ENCODE measurements at places on chromosomes 1 and 21. TPM values are rescaled to one million over a fixed set of nuclear protein-coding genes. Genes with fewer than 3 reads are reported as not detected.

The TMEM125 gene
- total RNA-seq: 0.73 TPM

The NEGR1 gene
- total RNA-seq: 0.62 TPM

The FAAH gene
- 13.9 TPM for total RNA-seq

The RCSD1 gene
- 0.06 TPM for total RNA-seq

The MAB21L3 gene
- total RNA-seq: not detected

The SYT11 gene
- 6.3 TPM for total RNA-seq

The CHML gene
- 43.6 TPM for total RNA-seq

DNA sequence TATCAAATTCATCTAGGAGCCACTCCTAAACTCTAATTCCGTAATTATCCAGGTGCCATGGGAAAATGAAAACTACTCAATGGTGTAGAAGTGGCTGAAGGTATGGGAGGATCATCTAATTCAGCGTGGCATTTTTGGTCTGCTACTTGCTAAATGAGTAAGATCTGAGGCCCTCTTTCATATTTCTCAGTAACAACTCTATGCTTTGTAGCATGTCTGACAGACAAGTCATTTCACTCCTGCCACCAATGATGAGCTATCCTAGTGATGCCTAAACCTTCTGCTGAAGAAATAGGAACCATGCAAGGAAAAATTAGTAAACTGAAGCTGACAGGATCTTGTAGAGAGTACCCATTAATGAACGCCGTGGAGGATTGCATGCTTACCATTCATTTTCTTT, 145.3 kb downstream of the NTNG1 start:
- H3K27me3 ChIP-seq: no peaks in the 10 kb centered on the region
- no peak overlapping the region for H3K27ac ChIP-seq
- H3K4me1 ChIP-seq: no peaks in the 10 kb centered on the region
- no peaks in the 10 kb centered on the region for H3K36me3 ChIP-seq
- no peak for DNase-seq

DNA sequence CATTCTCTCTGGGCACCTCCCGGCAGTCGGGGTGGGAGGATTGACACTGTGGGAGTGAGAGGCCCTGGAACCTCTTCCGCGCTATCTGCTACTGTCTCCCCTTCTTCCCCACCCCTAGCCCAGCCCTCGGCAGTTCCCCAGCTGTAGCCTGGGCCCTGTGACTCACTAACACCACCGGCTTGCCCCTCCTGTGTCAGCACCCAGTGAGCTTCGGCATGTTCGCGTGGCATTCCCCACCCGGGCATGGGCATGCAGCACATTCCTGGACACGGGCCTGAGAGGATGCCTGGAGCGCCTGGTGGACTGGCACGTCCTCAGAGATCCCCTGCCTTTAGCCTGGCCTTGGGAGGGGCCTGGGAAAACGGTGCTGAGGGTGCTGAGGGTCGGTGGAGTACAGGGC, 1.3 kb downstream of the CDK18 start:
- no peaks in the 10 kb centered on the region for H3K36me3 ChIP-seq
- H3K4me3 ChIP-seq: peak overlapping the region; percentile 71
- no peak overlapping the region for H3K27ac ChIP-seq
- peaks cover 25% of the 10 kb centered on the region for H3K4me1 ChIP-seq
- H3K27me3 ChIP-seq: no peaks in the 10 kb centered on the region
- no peak for DNase-seq

- H3K4me3 ChIP-seq: no peak overlapping the region
- H3K27ac ChIP-seq: no peak overlapping the region
- H3K36me3 ChIP-seq: no peaks in the 10 kb centered on the region
- peaks cover 8% of the 10 kb centered on the region for H3K4me1 ChIP-seq
These were observed 29.4 kb upstream of the VASH2 start for GRCh38 chr1:212920896-212921295.

GRCh38 chr1:153259387-153259786, at the start of gene LORICRIN:
Gene LORICRIN, plus strand, starts transcription at chr1:153259687. Its CDS starts 1,263 bp downstream, at chr1:153260950.
- H3K27ac ChIP-seq: no peak within 1 kb of the TSS
- DNase-seq: no peak

DNA sequence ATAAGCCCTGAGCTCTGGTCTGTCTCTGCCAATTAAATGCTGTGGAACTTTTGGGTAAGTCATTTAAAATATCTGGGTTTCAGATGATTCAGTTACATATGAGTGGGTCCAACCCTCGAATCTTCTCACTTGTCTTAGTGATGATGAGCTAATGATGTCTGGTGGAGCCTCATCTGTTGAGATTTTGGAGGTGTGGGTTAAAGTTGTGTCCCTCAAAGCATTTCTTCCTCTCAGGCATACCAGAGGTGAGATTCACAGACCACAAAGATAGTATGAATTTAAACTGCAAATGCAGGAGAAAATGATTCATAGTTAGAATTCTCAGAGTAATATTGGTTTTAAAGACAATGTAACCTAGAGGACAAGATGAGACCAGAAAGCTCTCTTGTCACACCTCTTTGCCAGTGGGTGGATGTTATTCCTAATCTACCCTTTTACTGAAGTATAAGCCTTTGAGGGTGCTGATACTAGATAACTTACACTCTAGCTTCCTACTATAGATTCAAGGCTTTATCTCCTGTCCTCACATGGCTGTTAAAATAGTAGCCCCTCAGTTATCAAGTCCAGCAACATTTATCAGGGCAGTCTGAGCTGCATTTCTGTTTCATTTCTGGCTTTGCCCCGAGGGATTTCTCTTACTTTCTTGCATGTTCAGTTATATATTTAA, 90.7 kb downstream of the MT1HL1 start:
- DNase-seq: no peak
- H3K4me1 ChIP-seq: no peaks in the 10 kb centered on the region
- no peaks in the 10 kb centered on the region for H3K27me3 ChIP-seq
- no peak overlapping the region for H3K27ac ChIP-seq

DNA sequence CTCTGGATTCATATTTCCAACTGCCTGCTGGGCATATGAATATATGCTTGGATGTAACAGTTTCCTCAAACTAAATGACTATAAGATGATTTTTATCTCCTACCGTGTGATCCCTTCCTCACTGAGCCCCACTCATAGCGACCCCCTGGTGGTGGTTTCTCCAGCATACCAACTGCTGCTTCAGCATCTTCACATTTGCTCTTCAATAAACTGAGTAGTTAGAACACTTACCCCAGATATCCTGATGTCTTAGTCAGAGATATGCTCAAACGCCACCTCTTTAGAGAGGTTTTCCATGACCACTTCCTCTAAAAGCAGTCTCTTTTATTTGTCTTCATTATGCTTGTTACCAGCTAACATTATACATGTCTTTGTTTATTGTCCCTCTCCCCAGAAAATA, 10.2 kb upstream of the HNRNPR start:
- H3K36me3 ChIP-seq: no peaks in the 10 kb centered on the region
- H3K4me1 ChIP-seq: peaks cover 16% of the 10 kb centered on the region
- H3K27ac ChIP-seq: no peak overlapping the region
- peaks cover 100% of the 10 kb centered on the region for H3K27me3 ChIP-seq

DNA sequence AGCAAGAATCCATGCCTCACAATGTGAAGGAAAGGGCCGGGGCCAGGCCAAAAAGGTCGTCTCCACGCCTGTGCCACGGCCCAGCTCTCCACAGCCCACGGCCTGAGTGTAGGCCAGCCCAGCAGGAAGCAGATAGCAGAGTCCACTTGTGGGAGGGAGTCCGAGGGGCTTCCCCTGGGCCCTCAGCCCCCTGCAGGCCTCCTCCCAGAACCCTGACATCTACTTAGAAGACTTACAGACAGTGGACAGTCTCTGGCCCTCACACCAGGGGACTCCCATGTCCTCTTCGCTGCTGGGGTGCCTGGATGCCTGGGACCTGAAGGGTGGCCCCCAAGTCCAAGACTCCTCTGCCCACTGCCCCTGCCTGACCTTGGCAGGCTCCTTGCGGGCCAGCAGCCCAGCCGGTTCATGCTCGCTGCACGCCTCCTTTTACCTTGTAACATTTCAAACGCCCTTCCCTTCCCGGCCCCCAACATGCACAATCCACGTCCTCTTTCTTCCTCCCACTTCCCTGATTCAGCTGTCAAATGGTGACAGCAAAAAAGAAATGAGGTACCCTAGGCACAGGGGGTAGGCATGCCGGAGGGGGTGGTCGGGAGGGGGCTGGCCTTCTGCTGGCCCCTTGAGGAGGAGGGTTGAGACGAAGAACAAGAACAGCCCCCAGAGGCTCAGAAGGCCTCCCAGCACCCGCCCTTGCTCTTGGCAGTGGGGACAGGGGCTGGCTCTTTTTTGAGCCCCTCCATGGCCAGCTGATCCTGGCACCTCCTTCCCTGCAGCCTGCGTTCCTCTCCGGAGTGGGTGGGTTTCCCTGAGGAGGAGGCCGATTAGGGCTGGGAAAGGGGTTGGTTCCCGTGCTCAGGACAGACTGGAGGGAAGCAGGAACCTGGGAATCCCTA, 997 bp upstream of the PTPN7 start:
- H3K4me3 ChIP-seq: no peak overlapping the region
- DNase-seq: no peak
- no peak overlapping the region for H3K27ac ChIP-seq
- H3K36me3 ChIP-seq: no peaks in the 10 kb centered on the region
- H3K27me3 ChIP-seq: no peaks in the 10 kb centered on the region

GRCh38 chr21:45403133-45403824, 1.7 kb upstream of the COL18A1 start:
- peaks cover 23% of the 10 kb centered on the region for H3K4me1 ChIP-seq
- DNase-seq: no peak
- H3K4me3 ChIP-seq: no peak overlapping the region
- H3K27me3 ChIP-seq: peaks cover 25% of the 10 kb centered on the region

- no peak overlapping the region for H3K4me3 ChIP-seq
- no peaks in the 10 kb centered on the region for H3K36me3 ChIP-seq
- no peak overlapping the region for H3K27ac ChIP-seq
- DNase-seq: no peak
These were observed 85.9 kb downstream of the UROD start for GRCh38 chr1:45097944-45098343.

All from neural progenitor cell (in vitro differentiated cells).